ENCODE measurements at places on chromosomes 13 and 19. TPM values are rescaled to one million over a fixed set of nuclear protein-coding genes. Genes with fewer than 3 reads are reported as not detected.

Gene ZNF383
- 4.8 TPM for polyA plus RNA-seq

Gene GSX1
- polyA plus RNA-seq: not detected

Gene BRSK1
- 2.7 TPM for polyA plus RNA-seq

Gene PPFIA3
- polyA plus RNA-seq: 8.2 TPM

Gene RASIP1
- 3.6 TPM for polyA plus RNA-seq
